ENCODE measurements at places on chromosomes 16 and 17.

- DNase-seq, result no peak
Measured at GRCh38 chr16:5002699-5003143, 31.0 kb downstream of the NAGPA start.

- DNase-seq, result no peak
Measured at GRCh38 chr17:30271102-30271501, 20.6 kb downstream of the BLMH start.

- DNase-seq, result no peak
Measured at GRCh38 chr16:79296491-79296890, 304.0 kb downstream of the MAF start.

DNA sequence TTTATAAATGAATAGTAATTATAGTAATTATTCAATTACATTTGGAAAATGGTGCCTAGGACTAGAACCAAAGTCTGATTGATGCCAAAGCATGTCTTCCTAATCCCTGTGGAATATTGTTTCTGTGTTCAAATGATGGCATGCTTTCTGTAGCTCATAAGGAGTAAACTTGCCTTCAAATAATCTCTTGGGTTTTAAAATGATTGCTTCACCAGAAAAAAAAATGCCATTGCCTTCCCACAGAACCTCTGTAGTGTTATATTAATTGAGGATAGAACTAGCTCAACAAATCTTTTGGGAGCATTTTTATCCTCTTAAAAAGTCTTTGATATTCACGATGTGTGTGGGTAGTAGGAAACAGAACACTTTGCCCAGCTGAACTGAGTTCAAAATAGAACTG lies 7.7 kb upstream of the TMEM100 start:
- no peak for DNase-seq

DNA sequence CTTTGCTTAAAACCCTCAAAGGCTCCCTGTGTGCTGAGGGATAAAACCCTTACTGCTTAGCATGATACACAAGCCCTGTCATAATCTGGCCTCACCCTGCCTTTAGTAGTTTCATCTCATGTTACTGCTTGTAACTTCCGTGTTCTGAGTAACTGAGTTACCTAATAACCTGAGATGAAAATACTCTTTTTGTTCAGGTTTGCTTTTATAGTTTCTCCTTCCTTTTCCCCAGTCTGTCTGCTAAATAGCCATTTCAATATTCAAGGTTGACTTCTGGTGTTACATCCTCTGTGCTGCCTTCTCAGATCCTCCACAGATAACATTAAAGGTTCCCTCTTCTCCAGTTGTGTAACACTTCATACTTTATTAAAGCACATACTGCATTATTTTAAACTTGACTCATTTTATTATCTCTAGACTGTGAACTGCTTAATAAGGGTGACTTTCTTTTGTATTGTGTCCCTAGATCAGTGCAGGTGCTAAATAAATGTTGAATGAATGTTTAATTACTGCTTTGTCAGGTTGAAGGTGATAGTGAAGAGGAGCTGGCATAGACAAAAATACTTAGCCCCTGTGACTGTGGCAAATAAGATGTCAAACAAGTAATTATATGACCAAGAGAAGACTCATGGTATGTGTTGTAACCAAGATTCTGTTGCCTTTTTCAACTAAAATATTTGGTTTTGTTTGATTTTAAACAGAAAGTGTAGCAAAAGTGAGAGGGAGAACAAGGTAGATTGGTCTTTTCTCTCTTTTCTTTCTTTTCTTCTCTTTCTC lies 47.8 kb downstream of the NFAT5 start:
- DNase-seq, result no peak

DNA sequence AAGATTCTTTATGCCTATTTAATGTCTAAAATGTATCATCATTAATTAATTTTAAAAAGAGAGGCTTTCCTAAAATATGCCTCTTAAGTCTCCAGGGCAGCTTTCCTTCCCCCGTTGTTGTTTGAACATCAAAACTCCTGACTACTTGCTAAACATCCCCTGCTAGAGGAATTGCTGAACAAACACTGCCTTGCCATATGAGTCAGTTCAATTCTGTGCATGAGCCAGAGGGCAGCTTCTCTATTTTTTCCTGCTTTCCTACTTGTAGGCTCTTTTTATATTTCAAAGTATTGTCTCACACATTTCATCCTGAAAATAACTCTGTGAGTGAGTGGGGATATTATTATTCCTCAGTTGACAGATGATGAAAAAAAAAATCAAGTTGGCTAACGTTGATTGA lies 143.4 kb downstream of the HS3ST4 start:
- DNase-seq, result no peak

Measured in NCI-H1105 (cell line).